Kidney (tissue), 22 donors: ENCODE measurements at places on chromosomes 5 and 9. TPM values are rescaled to one million over a fixed set of nuclear protein-coding genes. Genes with fewer than 3 reads are reported as not detected.

DNA sequence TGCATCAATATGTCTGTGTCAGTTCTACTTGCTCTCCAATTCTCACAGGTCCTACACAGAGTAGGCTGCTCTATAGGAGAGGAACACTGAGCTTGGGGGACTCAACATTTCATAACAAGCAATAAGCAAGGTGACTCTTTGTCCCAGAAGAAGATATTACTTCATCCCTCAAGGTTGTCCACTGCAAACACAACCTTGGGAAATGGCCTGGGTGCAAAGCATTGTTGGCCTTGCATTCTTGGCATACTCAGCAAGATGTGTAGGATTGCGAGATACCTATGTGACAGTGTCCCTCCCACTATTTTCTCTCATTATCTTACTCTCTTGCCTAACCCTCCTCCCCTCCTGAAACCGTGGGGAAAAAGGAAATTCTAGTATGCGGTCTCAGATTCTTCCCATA lies 169.8 kb upstream of the FREM1 start:
- DNase-seq: no peak

GRCh38 chr9:124654431-124654830 lies 116.7 kb downstream of the NR6A1 start:
- DNase-seq: no peak

RCL1 gene
- 15.7 TPM for polyA plus RNA-seq

ACTL7B gene
- polyA plus RNA-seq: not detected

IFNA2 gene
- not detected for polyA plus RNA-seq

LCN9 gene
- not detected for polyA plus RNA-seq
